Right renal pelvis (tissue), 4 donors: ENCODE measurements at places on chromosomes 4 and X. TPM values are rescaled to one million over a fixed set of nuclear protein-coding genes. Genes with fewer than 3 reads are reported as not detected.

- no peak for DNase-seq
Measured at GRCh38 chr4:185341377-185341776, 54.3 kb downstream of the LRP2BP start.

DNA sequence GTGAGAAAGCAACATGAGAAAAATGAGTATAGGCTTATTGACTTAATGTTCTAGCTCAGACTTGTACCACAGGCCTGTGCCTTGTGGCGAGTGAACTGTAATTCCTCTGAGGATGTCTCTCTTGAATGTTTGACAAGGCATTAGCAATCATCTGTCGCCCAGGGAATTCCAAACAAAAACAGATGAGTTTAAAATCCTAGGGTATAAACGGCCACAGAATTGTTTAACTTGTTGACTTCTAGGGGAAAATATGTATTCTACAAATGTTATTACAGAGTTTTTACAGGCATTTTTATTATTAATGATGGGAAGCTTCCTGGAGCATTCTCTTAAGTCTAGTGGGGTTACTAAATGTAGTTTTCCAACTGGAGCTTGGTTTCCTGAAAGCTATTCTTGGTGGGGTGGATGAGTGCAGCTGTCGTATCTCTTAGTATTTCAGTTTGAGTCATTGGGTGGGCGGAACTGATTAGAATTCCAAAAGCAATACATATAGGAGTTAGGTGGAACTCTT is 40.6 kb downstream of the ARHGAP10 start:
- DNase-seq: no peak

GRCh38 chr4:10524196-10524833 is 67.1 kb upstream of the ZNF518B start:
- no peak for DNase-seq

DNA sequence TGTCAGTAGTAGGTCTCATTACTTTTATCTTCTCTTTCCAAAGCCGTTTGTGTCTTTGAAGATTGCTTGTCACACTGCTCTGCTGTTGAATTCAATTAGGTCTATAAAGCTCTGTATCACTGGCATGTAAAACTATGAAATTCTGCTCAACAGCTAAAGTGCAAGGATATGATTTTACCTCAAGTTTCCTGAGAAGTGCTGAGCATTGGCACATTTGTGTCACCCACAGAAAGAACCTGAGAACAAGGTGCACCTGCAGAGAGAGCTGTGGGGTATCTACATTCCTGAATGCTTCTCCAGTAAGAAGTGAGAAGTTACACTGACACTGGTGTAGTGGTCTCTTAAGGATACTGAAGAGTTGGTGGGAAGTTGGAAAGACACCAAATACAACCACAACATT is 274.0 kb downstream of the INPP4B start:
- no peak for DNase-seq

DNA sequence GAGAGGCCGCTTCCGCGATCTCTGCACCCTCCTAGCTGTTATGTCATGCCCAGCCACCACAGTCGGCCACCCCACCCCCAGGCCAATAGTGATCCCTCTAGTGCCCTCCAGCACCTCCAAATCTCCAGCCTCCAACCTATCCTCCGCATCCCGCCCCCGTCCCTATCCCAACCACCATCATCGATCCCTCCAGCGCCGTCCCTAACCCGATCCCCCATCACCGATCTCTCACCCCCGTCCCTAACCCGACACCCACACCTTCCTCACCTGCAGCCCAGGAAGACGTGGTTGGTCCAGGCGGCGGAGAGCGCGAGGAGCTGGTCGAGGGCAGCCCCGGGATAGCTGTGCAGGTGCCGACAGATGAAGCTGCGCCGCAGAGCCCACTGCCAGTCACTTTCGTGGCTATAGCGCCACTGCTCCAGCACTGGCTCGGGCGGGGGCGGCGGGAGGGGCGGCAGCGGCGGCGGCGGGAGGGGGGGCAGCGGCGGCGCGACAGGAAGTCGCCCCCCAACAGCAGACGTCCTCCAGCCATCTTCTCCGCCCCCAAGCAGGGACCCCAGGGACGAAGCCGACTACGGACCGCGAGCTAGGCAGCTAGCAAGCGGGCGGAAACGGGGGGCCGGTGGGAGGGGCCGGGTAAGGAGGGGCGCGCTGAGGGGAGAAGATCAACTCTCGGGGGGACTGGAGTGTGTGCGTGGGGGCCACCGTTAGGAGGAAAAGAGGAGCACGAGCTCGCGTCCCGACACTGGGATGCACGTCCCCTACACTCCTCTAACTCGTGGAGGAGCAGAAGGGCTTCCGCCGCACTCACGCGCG is 552 bp downstream of the NKRF start:
- DNase-seq: no peak

DNA sequence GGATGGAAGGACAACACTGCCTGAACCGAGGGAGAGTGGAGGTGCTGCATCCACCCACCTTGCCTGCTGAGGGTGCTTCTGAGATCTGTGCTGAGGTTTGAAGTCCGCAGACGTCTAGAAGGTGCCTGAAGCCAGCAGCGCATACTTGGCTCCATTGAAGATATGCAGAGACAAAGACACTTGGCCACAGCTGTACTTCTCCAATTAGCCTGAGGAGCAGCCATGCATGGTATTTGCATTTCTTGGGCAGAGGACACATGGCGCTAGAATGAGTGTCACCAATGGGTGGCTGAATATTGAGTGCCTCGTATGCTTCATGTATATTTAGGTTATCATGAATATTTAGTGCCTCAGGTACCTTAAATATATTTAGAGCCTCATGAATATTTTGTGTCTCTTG is 128.7 kb upstream of the ATP6AP2 start:
- DNase-seq: no peak

- no peak for DNase-seq
Measured at GRCh38 chr4:184645904-184646610, 3.2 kb downstream of the CASP3 start.

DNA sequence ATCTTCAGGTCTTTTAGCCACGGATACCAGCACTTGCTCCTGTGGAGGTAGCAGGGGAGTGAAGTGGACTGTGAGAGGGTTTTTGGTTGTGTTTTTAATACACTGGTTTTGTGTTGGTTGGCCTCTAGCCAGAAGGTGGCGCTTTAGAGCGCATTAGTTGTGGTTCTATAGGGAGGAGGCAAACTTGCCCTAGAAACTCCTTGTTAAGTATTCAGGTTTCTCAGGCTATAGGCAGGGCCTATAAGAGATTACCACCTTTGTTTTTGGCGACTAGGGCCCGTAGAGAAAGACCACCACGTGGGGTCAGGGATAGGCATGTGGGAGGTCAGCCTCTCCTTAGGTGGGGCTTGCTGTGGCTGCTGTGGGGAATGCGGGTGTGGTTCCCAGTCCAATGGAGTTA is 221.6 kb upstream of the SPANXN4 start:
- DNase-seq: no peak

DNA sequence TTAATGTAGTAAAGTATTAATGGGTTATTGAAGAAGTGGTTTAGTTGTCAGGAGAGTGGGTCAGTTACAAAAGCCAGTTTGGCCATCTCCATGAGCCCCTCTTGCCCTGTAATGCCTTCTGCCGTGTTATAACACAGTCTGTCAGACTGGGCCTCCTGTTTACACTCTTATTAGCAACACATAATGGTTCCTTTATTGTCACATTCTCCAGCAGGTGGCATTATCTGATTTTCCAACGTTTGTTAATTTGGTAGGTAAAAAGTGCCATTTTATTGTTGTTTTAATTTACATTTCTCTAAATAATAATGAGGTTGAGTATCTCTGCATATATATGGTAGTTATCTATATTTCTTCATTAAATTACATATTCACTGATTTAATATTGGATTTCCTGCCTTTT is 560.8 kb downstream of the FGF13 start:
- DNase-seq: no peak

- DNase-seq: no peak
Measured at GRCh38 chrX:10507876-10508275, 112.5 kb downstream of the MID1 start.

GRCh38 chr4:40143926-40144508 is 52.8 kb upstream of the RHOH start:
- no peak for DNase-seq

DNA sequence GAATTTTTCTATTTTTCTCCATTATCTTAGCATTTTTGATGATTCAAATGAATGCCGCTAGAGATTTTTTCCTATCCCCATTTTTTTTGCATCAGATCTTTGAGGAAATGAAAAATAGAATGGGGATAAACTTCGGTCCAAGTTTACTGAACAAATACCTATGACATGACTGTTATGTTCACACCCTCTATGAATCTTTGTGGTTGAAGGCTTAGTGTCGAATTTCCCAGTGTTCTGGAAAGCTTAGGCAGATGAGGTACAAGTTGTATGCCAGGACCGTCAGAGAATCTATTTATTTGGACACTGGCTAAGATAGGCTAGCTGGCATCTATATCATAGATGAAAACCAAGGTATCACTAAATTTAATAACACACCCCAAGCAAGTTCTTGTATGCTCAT is 123.4 kb downstream of the SPCS3 start:
- DNase-seq: no peak

DNA sequence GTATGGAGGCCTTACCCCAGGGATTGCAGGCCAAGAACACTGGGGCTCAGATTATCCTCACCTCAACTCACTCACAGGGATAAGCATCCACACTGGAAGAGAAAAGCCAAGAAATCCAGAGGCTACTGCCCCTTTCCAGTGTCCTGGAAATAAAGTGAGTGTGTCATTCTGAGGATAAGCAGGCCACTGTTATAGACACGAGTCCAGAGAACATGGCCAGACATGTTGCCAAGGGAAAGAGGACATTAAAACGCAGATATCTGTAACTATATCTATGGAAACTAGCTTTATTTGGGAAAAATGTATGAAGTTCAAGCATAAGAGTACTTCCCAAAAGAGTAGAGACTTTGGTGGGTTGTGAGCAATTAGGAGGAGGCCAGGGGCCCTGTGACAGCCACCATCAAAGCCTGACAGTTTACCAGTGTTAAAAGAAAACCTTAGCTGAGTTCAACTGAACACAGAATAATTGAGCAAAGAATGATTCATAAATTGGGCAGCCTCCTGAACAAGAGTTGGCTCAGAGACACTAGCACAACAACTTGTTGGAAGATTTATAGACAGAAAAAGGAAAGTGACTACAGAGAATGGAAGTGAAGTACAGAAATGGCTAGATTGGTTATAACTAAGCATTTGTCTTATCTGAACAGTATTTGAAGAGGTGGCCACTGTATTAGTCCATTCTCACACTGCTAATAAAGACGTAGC is 1222.2 kb downstream of the STIM2 start:
- DNase-seq: no peak

DNA sequence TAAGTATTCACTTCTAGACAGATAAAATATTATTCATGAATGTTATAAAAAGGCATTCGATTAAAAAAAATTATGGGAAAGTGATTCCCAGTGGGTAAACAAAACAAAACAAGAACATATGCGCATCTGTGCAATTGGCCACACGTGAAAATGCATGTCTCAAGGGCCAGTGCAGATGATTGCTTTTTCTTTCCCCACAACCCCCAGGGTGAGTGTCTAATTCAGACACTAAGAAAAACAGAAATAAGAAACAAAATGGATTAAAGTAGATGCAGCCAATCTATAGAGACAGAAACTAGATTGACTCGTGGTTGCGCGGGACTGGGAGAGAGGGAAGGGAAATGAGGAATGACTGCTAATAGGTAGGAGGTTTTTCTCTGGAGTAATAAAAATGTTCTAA is 49.5 kb downstream of the GPM6A start:
- no peak for DNase-seq

GRCh38 chrX:71292669-71293365 is 8.7 kb upstream of the ITGB1BP2 start:
- no peak for DNase-seq

DNA sequence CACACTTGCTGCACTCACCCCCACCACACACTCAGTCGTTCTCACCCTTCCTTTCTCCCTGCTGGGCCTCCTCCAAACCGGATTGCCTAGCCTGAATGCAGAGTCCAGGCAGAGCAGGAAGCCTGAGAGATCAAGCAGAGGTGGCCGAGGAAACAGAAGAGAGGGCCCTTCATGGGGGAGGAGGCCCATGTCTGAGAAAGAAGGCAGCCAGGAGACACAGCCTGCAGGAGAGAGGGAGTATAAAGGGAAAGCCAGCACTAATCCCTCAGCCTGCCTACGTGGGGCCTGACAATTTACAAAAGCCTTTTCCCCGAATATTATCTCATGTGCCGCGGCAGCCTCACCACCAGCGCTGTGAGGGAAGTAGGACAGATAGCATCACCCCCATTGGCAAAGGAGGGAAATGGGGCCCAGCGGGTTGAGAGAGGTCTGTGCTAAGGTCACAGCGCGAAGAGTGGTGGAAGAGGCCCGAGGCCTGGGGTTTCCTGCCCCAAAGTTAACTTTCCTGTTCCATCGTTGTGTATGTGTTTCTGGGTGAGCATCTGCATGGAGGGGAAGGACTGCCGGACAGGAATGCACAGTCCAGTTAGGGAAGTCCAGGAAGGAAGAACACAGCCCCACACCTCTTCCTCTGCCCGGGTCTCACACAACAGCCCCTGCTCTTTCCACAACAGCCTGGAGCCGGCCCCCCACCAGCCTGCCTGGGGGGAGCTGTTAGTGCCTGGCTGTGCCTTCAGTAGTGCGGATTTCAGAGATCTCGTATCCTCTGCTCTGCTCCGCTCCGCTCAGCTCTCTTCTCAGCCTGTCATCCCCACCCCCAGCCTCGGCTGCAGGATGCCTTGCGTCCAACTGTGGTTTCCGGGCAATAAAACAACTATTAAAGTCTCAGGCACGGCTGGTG is 50.9 kb upstream of the BCOR start:
- DNase-seq: no peak

DNA sequence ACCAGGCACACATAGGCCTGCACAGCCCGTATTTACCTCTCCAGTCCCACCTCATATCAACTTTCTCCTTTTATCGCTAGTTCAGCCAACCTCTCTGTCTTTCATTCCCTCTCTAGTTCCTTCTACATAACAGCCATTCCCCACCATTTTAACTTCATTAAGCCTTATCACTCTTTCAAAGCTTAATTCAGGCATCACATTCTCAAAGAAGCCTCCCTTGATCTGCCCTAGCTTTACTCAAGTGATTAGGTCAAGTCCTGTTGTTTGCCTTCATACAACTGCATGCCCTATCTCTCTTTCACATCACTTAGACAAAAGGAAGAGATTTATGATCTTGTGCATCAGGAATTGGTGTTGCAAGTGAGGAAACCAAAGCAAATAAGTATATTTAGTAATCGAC is 74.2 kb downstream of the ALPK1 start:
- no peak for DNase-seq

GRCh38 chr4:75686346-75686745 is 13.1 kb upstream of the G3BP2 start:
- no peak for DNase-seq

Gene AFAP1
- polyA plus RNA-seq: 23.8 TPM

Gene CT45A1
- not detected for polyA plus RNA-seq

Gene SOWAHB
- 6.3 TPM for polyA plus RNA-seq
